ENCODE measurements at places on chromosomes 5 and 9. TPM values are rescaled to one million over a fixed set of nuclear protein-coding genes. Genes with fewer than 3 reads are reported as not detected.

DNA sequence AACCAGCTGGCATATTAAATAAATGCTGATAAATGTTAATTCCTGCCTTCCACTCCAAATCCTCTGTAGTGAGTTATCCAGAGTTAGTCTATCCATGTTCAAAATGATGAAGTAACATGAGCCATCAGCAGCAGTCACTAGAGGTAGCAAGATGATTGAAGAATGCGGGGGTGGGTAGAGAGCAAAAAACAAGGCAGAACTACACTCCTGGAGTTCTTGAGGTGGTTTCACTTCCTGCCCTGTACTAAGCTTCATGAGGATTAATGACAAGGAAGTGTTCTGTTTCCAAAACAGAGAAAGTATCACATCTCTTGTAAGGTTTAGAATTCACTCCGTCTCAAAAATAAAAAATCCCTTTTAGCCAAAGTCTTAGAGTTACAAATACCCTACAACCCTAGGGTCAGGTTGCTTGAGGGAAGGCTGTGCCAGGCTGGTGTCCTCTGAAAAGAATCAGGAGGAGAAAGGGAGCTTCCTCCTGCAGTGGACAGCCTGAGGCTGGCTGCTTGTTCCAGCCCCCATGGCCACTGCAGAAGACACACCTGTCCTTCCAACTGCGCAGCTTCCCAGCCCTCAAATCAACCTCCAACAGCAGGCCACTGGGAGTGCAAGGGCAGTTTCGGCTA, 180.2 kb downstream of the DENND1A start:
- no peaks in the 10 kb centered on the region for H3K4me1 ChIP-seq
- peak; percentile 44 for DNase-seq
- H3K36me3 ChIP-seq: no peaks in the 10 kb centered on the region
- H3K27me3 ChIP-seq: no peaks in the 10 kb centered on the region
- no peak overlapping the region for H3K4me3 ChIP-seq

MARVELD2 gene
- total RNA-seq: 1.3 TPM

DNA sequence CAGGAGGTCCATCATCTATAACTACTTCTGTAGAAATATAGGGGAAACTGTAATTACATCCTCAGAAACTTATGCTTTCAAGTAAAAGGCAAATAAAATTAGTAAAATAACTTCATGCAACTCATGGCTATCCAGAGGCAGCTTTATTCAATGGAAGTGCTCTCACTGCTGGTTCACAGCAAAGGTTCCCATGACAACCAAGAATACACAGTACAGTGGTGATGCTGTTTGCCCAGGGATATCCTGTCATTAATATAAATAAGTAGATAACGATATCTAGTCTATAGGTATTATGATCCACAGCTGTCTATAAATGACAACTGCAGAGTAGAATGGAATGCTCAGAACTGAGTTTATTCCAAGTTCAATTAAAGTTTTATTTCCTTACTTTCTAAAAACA, 390.3 kb downstream of the PDE4D start:
- H3K27me3 ChIP-seq: no peaks in the 10 kb centered on the region
- no peak for DNase-seq
- H3K4me3 ChIP-seq: no peak overlapping the region
- no peak overlapping the region for H3K27ac ChIP-seq
- H3K4me1 ChIP-seq: no peaks in the 10 kb centered on the region
- no peaks in the 10 kb centered on the region for H3K36me3 ChIP-seq

- no peaks in the 10 kb centered on the region for H3K27me3 ChIP-seq
- no peaks in the 10 kb centered on the region for H3K4me1 ChIP-seq
- DNase-seq: no peak
- H3K4me3 ChIP-seq: peak overlapping the region; percentile 58
- H3K27ac ChIP-seq: peak overlapping the region; percentile 78
Measured at GRCh38 chr9:19102181-19102630, 498 bp downstream of the HAUS6 start.

- no peak for DNase-seq
- H3K27ac ChIP-seq: no peak overlapping the region
- H3K4me1 ChIP-seq: peaks cover 2% of the 10 kb centered on the region
- no peak overlapping the region for H3K4me3 ChIP-seq
- no peaks in the 10 kb centered on the region for H3K36me3 ChIP-seq
- H3K27me3 ChIP-seq: no peaks in the 10 kb centered on the region
Measured at GRCh38 chr5:102863764-102864560, 108.9 kb downstream of the PAM start.

GRCh38 chr9:33129886-33130881, 37.0 kb downstream of the B4GALT1 start:
- DNase-seq: peak; percentile 62
- H3K4me3 ChIP-seq: no peak overlapping the region
- peaks cover 8% of the 10 kb centered on the region for H3K36me3 ChIP-seq
- H3K27me3 ChIP-seq: no peaks in the 10 kb centered on the region
- H3K27ac ChIP-seq: no peak overlapping the region

GRCh38 chr5:10859393-10860195, 98.6 kb upstream of the DAP start:
- H3K36me3 ChIP-seq: no peaks in the 10 kb centered on the region
- no peak for DNase-seq
- no peak overlapping the region for H3K4me3 ChIP-seq
- no peaks in the 10 kb centered on the region for H3K27me3 ChIP-seq

DNA sequence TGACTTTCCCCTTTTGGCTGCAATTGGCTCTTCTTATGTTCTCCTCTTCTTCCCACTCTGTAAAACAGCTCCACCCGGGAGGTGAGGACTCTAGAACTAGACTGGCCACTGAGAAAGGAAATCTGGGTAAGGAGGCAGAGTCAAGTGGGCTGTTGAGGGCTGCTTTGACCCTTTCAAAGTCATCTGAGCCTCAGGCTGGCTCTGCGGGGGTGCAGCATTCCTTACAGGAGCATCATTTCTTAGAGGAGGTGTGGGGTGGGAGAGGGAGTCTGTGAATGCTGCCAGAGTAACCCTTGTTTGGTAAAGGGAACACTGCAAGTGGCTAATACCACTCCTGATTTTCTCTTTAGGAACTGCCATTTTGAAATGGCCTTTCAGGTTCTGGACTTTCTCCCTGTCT, 377.7 kb upstream of the SMARCA2 start:
- DNase-seq: no peak
- no peaks in the 10 kb centered on the region for H3K36me3 ChIP-seq
- no peaks in the 10 kb centered on the region for H3K27me3 ChIP-seq
- H3K4me3 ChIP-seq: no peak overlapping the region
